Iris pigment epithelial cell (primary cell): ENCODE measurements at places on chromosomes 6 and 20.

DNA sequence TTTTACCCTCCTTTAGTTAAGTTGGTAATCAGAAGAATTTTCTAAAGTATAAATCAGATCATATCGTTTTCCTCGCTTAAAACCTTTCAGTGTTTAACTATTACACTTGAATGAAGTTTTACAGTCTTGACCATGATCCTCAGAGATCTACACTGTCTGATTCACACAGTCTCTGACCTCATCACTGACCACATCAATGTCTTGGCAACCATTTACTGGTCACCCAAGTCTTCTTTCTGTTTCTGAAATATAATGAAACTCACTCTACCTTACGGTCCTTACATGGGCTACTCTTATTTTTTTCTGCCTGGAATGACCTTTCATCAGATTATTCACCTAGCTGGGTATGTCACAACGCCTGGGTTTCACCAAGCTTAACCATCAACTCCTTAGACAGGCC lies 71.4 kb downstream of the ADGB start:
- peak; percentile 45 for DNase-seq

DNA sequence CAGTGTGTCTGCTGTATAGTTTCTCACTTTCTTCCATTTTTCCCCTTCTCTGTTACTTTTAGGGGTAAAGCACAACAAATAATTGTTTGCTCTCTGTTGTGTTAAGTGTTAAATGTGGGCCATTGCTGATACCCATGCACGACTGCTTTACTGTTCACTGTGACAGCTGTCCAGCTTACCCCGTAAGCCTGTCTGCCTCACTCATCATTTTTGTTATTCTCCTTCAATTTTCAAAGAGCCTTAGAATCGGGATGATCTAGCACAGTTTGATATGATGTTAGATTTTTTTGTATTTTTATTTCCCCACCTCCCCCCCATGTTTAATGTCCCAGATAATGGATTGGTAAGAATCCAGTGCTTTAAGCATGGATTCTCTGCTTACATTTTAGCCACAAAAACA lies 41.2 kb upstream of the MLIP start:
- no peak for DNase-seq

- DNase-seq = no peak
Measured at GRCh38 chr6:72890233-72890632, 268.4 kb downstream of the KCNQ5 start.

GRCh38 chr6:11366183-11366933 lies 133.9 kb upstream of the NEDD9 start:
- no peak for DNase-seq

GRCh38 chr6:107064579-107065065 lies 36.6 kb downstream of the MTRES1 start:
- peak; percentile 84 for DNase-seq

- DNase-seq = peak; percentile 78
Measured at GRCh38 chr6:106084106-106084988, 1.8 kb upstream of the PRDM1 start.

GRCh38 chr6:14983599-14984518 lies 262.0 kb upstream of the JARID2 start:
- no peak for DNase-seq

DNA sequence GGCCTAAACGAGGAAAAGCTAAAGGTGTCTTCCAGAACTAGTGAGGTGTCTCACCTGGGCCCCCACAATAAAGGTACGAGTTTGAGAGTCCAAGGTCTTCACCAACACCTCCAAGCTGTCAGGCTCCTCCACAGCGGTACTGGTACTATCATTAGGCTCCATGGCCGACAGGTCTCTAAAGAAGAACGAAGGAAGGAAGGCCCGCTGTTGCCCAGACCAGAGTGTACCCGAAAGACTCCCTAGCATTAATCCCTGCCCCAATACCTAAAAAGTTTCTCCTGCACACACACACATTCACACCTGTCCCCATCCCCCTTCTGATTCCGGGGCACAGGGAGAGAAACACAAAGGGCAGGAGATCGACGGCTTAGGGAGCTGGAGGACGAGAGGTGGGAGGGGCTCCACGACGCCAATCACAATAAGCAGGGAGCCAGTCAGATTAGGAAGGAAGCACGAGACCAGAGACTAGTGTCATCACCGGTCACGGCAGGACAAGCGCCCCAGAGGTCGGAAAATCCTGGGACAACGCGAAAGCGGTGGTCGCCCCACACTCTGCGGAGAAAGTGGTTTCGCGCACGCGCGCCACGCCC lies 764 bp downstream of the BAG6 start:
- DNase-seq = peak; percentile 79

DNA sequence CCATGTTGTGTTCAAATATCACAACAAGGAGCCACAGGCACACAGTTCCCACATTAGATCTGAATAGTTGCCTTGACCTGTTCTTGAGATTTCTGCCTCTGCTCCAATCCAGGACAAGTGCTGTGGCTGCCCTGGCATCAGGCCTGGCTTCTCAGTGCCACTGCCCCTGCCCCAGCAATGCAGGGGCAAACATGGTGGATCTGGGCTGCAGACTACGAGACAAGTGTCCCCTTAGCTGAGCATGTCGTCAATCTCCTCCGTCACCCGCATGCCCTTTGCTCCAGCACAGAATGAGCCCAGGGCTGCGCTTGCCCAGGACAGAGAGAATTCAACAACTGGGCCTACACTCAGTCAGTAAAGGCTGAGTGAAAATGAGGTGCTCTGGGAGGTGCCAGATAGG lies 201.6 kb downstream of the SYNDIG1 start:
- DNase-seq = no peak

DNA sequence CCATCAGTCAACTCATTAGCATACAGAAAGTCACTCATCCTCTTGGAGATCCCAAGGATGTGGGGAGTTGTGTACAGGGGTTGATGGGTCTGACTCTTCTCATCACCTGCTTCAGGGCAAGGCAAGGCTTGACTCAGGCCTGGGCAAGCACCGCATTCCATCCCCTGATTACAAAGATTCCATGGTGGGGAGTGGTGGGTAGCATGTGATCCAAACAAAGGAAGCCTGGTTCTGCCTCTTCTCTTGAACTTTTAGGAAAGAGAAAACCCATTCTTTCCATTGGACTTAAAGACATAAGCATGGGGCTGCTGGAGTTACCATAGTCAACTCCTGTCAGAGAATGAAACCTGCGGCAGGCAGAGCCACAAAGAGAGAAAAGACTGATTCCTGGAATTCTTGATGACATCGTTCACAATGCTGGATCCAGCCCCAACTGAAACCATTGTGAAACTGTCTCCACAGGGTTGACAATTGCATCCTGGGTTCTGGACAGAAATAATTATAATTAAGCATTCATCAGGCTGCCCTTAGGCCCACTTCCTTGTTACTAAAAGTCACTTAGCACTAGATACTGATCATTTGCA lies 235.8 kb upstream of the KCNG1 start:
- peak; percentile 49 for DNase-seq

- no peak for DNase-seq
Measured at GRCh38 chr20:10225439-10226060, 6.9 kb downstream of the SNAP25 start.

DNA sequence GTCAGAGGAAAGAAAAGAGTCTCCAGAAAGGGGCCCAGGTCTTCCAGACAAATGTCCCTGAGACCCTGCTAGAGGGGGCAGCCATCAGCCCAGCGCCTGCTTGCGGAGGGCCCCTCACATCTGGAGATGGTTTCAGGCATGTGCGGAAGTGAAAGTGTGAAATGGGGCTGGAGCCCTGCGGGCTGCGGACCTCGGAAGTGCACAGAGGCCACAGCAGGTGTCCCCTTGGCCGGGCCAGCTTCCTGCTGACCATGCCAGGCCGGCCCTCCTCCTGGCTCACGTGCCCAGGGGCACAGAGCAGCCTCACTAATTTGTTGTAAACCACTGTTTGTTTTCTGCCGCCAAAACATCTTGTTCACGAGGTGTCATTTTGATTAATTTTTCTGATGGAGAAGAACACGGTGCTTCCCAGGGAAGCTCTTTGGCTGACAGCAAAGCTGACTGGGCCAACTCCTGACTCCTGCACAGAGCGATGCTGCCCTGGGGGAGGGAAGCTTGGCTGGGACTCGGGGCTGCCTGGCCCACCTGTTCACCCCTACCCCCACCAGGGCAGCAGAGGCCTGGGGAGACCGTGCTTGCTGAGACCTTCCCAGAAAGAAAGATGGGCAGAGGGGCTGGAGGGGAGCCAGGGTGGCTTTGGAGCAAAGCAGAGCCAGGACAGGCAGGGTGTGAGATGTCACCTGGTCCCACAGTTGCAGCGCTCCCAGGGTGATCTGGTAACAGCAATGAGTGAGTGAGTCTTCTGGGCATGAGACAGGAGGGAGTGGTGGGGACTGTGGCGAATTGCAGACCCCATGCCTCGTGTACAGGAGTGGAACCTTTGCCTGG lies 54.2 kb downstream of the BCAS4 start:
- DNase-seq = no peak

DNA sequence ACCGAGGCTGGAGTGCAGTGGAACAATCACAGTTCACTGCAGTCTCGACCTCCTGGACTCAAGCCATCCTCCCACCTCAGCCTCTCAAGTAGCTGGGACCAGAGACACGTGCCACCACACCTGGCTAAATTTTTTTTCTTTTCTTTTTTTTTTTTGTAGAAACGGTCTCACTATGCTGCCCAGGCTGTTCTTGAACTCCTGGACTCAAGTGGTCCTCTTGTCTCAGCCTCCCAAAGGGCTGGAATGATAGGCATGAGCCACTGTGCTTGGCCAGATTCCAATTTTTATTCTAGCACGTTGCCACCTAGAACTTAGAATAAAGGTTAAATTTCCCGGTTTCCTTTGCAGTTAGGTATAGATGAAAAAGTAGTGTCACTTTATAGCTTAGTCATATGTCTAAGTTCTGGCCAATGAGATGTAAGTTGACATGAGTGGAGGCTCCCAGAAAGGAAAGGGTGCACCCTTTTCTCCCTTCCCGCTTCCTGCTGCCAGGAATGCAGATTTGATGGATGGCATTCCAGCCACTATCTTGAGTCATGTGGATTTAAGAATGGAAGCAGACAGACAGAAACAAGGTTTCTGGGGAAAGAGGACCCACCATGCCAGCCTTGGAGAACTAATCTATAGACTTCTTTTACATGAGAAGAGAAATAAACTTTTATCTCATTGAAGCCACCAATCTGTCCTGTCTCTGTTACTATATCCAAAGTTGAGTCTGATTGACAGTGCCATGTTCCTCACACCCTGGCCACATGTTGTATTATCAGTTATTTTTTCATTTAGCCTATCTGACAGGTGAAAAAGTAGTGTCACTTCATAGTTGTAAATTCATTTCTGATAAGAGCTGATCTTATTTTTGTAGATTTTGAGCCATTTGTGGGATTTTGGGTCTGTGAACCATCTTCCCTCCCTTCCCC lies 60.6 kb upstream of the NCOA3 start:
- no peak for DNase-seq

DNA sequence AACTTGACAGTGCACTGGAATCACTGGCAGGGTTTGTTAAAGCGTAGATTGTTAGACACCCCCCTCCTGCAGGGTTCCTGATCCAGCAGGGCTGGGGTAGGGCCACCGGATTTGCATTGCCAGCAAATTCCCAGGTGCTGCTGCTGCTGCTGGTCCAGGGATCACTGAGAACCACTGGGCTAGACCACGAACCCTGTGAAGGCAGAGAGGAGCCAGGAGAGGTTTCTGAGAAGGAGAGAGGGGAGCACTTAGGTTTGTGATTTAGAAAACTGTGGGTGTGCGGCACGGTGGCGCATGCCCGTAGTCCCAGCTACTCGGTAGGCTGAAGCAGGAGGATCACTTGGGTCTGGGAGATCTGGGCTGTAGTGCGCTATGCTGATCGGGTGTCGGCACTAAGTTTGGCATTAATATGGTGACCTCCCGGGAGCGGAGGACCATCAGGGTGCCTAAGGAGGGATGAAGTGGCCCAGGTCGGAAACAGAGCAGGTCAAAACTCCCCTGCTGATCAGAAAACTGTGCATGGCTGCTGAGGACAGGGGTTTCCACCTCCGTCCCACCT lies 53.6 kb upstream of the FAM83D start:
- no peak for DNase-seq

- DNase-seq = peak; percentile 64
Measured at GRCh38 chr20:58690396-58691135, 2.0 kb upstream of the NPEPL1 start.

DNA sequence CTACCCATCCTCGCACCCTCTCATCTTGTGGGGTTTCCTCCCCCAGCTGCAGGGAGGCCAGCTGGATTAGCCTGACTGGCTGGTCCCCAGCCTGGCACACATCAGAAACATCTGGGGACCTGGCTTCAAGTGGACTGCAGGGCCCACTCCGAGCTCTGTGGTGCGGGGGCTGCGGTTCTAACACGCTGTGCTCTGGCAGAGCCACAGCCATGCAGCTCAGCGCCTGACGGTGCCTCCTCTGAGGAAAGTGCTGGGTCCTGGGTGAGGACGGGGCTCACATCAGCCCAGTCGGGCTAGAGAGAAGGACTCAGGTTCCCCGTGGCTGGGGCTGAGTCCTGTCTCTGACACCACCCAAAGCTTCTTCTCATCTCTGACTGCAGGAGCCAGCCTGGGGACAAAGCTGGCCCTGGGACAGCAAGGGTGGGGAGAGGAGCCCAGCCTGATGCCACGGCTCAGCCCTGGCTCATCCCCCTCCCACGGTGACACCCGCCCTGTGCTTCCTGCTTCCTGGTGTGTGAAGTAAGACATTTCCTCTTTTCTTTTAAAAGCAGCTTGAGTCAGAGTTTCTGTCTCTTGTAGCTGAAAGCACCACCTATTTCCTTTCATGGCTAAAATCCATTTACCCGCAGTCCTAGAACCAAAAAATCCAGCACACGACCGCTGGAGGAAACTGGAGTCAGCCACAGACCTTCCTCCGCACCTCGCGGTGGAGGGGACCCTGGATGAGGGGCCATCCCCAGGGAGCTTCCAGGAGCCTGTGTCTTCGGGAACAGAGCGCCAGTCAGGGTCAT lies 127.4 kb upstream of the AFDN start:
- peak; percentile 11 for DNase-seq

DNA sequence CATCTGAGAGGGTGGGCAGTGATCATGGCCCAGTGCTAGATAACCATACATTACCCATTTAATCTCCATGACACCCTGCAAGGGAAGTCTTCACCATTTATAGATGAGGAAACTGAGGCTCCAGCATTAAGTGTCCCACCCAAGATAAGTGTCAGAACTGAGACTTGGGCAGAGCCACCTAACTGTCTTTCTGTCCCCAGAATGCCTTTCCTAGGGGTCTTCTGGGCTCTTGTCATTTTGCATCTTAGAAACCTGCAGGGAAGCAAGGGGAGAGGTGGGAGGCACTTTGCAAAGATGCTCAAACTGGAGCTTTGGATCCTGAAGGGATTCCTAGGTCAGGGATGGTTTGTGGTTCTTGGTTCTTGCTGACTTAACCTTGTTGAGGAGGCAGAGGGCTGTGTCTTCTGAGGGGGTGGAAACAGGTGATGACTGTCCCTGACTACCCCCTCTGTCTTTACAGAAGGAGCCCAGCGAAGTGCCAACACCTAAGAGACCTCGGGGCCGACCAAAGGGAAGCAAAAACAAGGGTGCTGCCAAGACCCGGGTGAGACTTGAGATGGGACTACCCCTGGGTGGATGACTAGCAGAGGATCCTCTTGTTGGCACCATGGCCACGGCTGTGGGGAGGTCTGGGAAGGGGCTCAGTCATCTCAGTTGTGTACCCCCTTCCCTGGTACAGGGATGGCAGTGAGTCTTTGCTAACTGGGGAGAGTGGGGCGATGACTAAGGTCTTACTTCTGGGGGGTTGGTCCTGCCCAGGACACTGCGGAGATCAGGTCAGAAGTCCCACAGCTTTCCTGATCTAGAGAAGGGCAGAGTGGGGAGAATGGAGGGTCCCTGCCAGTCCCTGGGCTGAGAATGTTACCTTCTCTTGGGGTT lies 5.8 kb downstream of the HMGA1 start:
- DNase-seq = peak; percentile 38
